ENCODE measurements at places on chromosomes 2 and 18. TPM values are rescaled to one million over a fixed set of nuclear protein-coding genes. Genes with fewer than 3 reads are reported as not detected.

DNA sequence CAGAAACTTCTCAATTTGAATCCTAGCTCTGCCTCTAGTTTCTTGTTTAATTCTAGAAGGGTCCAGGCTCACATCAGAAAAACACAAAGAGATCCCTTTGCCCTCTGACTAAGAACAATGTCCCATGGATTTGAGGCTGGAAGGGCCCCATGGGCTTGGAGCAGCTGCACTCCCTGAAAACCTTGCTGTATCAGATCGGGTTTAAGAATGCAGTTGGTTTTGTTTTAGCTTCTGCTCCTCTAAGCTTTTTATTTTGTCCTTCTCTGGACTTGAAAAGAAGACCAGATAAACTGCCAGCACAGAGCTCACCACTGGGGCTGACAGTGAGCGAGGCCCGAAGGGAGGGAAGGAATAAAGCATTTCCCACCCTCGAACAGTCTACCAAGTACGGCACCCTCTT lies 69.2 kb upstream of the WIPF1 start:
- DNase-seq: no peak
- no peak overlapping the region for H3K27ac ChIP-seq
- H3K27me3 ChIP-seq: no peaks in the 10 kb centered on the region

Gene PLGLB1
- 1.6 TPM for total RNA-seq

Gene CRYBA2
- total RNA-seq: not detected

Gene COL6A3
- 0.76 TPM for total RNA-seq

DNA sequence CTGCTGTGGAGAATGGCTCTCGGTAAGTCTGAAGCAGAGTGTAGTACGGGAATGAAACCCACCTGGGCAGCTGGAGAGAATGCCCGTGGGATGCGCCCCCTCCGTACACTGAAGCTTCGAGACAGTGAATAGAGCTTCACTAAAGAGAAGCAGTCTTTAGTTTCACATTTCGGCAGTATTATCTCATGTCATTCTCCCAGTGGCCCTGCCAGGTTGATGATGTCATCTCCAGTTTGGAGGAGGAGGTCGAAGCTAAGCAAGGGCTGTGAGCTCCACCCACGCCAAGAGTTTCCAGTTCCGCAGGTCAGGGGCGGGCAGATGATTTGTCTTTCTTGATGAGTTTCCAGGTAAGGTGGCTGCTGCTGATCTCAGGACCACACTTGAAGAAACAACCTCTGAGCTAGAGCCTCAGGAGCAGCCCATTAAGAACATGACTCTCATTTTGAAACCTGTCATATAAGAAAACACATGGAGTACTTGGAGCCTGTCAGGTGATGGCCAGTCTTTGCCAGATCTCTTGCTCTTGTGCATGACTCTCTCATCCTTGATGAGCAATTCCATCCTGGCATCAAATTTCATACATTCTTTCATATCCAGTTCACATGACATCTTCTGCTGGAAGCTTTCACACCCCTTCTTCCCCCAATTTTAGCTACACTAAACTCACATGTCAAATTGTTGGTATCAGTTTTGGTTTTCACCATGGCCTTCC lies 475.0 kb downstream of the RNF144A start:
- no peaks in the 10 kb centered on the region for H3K4me1 ChIP-seq
- DNase-seq: no peak
- H3K36me3 ChIP-seq: no peaks in the 10 kb centered on the region

DNA sequence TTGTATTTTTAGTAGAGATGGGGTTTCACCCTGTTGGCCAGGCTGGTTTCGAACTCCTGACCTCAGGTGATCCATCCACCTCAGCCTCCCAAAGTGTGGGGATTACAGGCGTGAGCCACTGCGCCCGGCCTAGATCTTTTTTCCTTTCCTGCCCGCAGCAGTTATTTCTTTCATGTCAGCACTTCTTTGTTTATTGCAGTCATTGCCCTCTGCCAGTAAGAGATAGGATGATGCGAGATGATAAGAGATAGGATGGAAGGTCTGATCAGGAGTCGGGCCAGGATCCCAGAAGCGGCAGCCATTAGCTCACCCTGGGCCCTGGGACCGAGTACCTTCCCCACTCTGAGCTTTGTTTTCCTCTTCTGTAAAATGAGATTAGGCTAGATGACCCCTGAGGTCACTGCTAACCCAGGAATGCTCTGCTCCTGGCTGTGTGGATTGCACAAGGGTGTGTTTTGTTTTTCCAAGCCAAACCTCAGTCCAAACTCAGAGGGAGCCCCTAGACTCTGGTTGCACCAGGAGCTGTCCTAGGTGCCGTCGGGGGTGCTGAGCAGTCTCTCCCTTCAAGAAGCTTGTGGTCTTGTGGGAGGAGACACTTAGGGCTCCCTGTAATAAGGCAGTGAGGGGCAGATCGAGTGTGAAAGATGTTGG lies 63.3 kb downstream of the LPIN1 start:
- H3K4me3 ChIP-seq: no peak overlapping the region
- no peaks in the 10 kb centered on the region for H3K27me3 ChIP-seq
- DNase-seq: no peak

DNA sequence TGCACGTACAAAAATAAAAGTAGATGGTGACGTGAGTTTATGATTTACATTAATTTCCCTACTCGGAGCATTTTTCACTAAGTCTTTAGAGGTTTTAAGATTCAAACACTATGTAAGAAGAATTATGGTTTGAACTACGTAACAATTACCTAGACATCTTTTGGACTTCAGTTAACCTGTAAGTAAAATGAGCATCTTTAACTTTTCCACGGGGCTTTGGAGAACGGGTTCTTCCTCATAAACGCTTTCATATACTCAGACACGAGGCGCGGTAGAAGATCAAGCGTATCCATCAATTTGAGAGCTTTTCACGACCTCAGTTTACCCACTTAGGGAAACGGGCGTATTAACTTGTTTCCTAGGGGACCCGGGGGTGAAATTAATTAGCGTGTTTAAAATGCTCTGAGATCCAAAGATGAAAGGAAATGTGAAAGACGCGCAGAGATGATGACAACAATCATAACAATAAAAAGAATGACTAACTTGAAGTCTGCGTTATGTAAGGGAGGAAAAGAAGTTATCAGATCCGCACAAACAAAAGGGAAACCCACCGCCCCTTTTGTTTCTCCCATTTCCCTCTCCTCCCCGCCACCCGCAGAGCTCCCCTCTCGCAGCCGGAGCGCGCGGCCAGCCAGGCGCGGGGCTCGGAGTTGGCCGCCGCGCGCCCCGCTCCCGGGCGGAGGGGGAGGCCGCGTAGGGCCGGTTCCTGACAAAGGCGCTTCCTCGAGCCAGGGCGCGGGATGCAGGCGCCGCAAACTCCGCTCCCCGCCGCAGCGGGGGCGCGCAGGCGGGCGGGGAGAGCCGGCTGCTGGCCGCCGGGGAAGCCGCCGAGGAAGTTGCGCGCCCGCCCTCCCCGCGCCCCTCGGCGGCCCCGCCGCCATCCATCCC lies 807 bp downstream of the PELI1 start:
- peak overlapping the region; percentile 86 for H3K4me3 ChIP-seq
- peak overlapping the region; percentile 90 for H3K27ac ChIP-seq

- H3K27ac ChIP-seq: no peak overlapping the region
- no peak for DNase-seq
- no peak overlapping the region for H3K4me3 ChIP-seq
- H3K27me3 ChIP-seq: no peaks in the 10 kb centered on the region
- peaks cover 2% of the 10 kb centered on the region for H3K4me1 ChIP-seq
- H3K36me3 ChIP-seq: peaks cover 13% of the 10 kb centered on the region
Measured at GRCh38 chr2:151766437-151767153, 32.3 kb upstream of the NEB start.

Gene LMAN2L
- 5.2 TPM for total RNA-seq

Gene FKBP1B
- total RNA-seq: 0.99 TPM

Gene LAPTM4A
- 20.5 TPM for total RNA-seq

DNA sequence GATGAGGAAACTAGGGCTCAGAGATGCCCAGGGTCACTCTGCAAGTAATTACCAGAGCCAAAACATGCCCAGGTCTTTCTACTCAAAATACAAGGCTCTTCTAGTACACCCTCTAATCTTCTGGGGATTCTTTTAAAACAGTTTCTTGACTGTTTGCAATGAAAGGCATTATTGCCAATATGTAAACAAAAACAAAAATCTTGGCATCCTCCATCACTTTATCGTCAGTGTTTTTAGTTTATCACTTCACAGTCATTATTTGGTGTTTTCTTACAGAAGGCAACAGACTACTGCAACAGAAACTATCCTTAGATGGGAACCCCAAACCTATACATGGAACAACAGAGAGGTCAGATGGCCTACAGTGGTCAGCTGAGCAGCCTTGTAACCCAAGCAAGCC lies 71.0 kb downstream of the KCTD18 start:
- no peaks in the 10 kb centered on the region for H3K27me3 ChIP-seq
- H3K36me3 ChIP-seq: no peaks in the 10 kb centered on the region
- no peaks in the 10 kb centered on the region for H3K4me1 ChIP-seq

DNA sequence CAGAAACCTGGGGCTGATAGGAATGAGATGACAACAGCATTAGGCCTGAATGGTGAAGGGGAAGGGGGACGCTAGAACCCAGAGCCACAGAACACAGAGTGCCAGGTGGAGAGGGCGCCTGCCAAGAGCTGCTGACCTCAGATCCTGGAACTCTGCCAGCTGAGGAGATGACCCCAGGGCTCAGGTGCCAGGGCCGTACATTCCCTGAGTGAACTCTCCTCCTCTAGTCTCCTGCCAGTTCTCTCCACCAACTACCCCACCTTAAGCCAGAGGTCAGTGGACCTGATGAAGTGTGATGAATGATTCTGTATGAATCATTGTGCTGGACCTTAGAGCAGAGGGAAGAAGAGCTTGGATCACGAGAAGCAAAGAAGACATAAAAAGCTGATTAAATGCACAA lies 1582.2 kb upstream of the ACVR2A start:
- H3K36me3 ChIP-seq: no peaks in the 10 kb centered on the region
- no peaks in the 10 kb centered on the region for H3K4me1 ChIP-seq
- H3K27ac ChIP-seq: no peak overlapping the region
- DNase-seq: no peak
- no peaks in the 10 kb centered on the region for H3K27me3 ChIP-seq

- peaks cover 9% of the 10 kb centered on the region for H3K36me3 ChIP-seq
- no peak overlapping the region for H3K4me3 ChIP-seq
- H3K27ac ChIP-seq: no peak overlapping the region
- no peak for DNase-seq
Measured at GRCh38 chr2:70673041-70673647, 94.9 kb downstream of the ADD2 start.

- peaks cover 74% of the 10 kb centered on the region for H3K27me3 ChIP-seq
- no peaks in the 10 kb centered on the region for H3K36me3 ChIP-seq
- no peak overlapping the region for H3K27ac ChIP-seq
Measured at GRCh38 chr2:460861-461260, 173.0 kb upstream of the ALKAL2 start.

DNA sequence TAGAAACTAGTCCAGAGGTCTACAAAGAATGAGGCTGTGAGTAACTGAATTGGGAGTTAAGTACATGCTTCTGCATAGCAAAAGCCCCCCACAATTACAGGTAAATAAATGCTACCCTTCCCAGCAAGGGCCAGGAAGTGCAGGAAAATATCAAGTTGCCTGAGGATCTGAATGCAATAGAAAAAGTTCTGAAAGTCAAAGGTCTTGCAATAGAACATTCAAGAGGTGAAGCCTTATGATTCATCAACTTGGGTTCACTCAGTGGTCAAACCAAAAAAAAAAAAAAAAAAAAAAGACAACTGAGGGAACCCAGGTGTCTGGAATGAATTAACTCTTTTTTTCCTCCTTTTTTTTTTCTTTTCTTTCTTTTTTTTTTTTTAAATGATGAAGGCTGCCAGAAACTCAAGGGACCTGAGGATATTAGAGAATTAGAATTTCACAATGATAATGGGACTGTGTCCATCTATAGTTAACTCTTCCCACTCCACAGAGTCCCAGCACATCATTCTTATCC lies 42.9 kb upstream of the RFX8 start:
- no peak overlapping the region for H3K4me3 ChIP-seq
- peaks cover 22% of the 10 kb centered on the region for H3K4me1 ChIP-seq
- H3K27ac ChIP-seq: no peak overlapping the region
- peaks cover 6% of the 10 kb centered on the region for H3K36me3 ChIP-seq

Gene ZNF512
- 25.2 TPM for total RNA-seq

Gene QPCT
- total RNA-seq: 3.0 TPM

- H3K27ac ChIP-seq: no peak overlapping the region
- no peak overlapping the region for H3K4me3 ChIP-seq
- DNase-seq: no peak
- no peaks in the 10 kb centered on the region for H3K36me3 ChIP-seq
Measured at GRCh38 chr2:216920143-216920876, 60.4 kb upstream of the TNP1 start.

- no peak overlapping the region for H3K4me3 ChIP-seq
- H3K27me3 ChIP-seq: no peaks in the 10 kb centered on the region
- no peak overlapping the region for H3K27ac ChIP-seq
- DNase-seq: no peak
- no peaks in the 10 kb centered on the region for H3K36me3 ChIP-seq
Measured at GRCh38 chr18:42578792-42579191, 536.7 kb downstream of the RIT2 start.

Gene TDRD15
- not detected for total RNA-seq

- no peak overlapping the region for H3K4me3 ChIP-seq
- peaks cover 8% of the 10 kb centered on the region for H3K36me3 ChIP-seq
- no peak for DNase-seq
- H3K4me1 ChIP-seq: no peaks in the 10 kb centered on the region
Measured at GRCh38 chr2:231795525-231796327, 9.5 kb downstream of the COPS7B start.

DNA sequence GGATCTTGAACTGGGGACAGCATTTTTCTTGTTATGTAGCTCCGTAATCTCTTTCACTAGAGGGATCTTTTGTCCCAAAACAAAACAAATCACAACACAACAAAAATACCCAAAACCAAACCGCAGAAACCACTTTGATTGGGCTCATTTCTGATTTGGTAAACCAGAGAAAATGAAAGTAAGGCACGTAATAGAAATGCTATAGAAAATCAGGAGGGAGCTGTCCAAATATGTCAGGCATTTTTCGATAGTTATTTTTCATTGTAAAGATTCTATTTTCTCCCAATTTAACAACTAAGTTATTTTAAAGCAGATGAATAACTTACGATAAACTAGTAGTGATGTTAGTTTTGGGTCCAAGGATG lies 406.5 kb downstream of the XIRP2 start:
- peak overlapping the region; percentile 47 for H3K4me3 ChIP-seq
- H3K27ac ChIP-seq: no peak overlapping the region
- no peaks in the 10 kb centered on the region for H3K36me3 ChIP-seq
- peaks cover 67% of the 10 kb centered on the region for H3K27me3 ChIP-seq
- H3K4me1 ChIP-seq: peaks cover 11% of the 10 kb centered on the region

- H3K4me3 ChIP-seq: no peak overlapping the region
- H3K27me3 ChIP-seq: peaks cover 4% of the 10 kb centered on the region
- no peak for DNase-seq
- no peak overlapping the region for H3K27ac ChIP-seq
- no peaks in the 10 kb centered on the region for H3K36me3 ChIP-seq
Measured at GRCh38 chr2:149556452-149556851, 31.1 kb downstream of the MMADHC start.

- H3K27ac ChIP-seq: no peak overlapping the region
- H3K4me1 ChIP-seq: no peaks in the 10 kb centered on the region
- no peaks in the 10 kb centered on the region for H3K36me3 ChIP-seq
- no peak for DNase-seq
Measured at GRCh38 chr18:11663439-11664029, 25.5 kb upstream of the GNAL start.

GRCh38 chr2:73112026-73112912 lies 479 bp downstream of the RAB11FIP5 start:
- peak overlapping the region; percentile 80 for H3K4me3 ChIP-seq
- no peaks in the 10 kb centered on the region for H3K36me3 ChIP-seq
- no peaks in the 10 kb centered on the region for H3K27me3 ChIP-seq
- no peak overlapping the region for H3K27ac ChIP-seq
- H3K4me1 ChIP-seq: peaks cover 22% of the 10 kb centered on the region
- peak; percentile 37 for DNase-seq

Gene ASTL
- 23.3 TPM for total RNA-seq
